ENCODE measurements at places on chromosomes 11 and 22. TPM values are rescaled to one million over a fixed set of nuclear protein-coding genes. Genes with fewer than 3 reads are reported as not detected.

GRCh38 chr11:15602785-15603567 is 488.3 kb downstream of the INSC start:
- DNase-seq = no peak
- no peak overlapping the region for H3K4me3 ChIP-seq
- H3K4me1 ChIP-seq = no peaks in the 10 kb centered on the region
- no peaks in the 10 kb centered on the region for H3K36me3 ChIP-seq
- H3K27ac ChIP-seq = no peak overlapping the region

VSIG10L2 gene
- 0.13 TPM for total RNA-seq

DNA sequence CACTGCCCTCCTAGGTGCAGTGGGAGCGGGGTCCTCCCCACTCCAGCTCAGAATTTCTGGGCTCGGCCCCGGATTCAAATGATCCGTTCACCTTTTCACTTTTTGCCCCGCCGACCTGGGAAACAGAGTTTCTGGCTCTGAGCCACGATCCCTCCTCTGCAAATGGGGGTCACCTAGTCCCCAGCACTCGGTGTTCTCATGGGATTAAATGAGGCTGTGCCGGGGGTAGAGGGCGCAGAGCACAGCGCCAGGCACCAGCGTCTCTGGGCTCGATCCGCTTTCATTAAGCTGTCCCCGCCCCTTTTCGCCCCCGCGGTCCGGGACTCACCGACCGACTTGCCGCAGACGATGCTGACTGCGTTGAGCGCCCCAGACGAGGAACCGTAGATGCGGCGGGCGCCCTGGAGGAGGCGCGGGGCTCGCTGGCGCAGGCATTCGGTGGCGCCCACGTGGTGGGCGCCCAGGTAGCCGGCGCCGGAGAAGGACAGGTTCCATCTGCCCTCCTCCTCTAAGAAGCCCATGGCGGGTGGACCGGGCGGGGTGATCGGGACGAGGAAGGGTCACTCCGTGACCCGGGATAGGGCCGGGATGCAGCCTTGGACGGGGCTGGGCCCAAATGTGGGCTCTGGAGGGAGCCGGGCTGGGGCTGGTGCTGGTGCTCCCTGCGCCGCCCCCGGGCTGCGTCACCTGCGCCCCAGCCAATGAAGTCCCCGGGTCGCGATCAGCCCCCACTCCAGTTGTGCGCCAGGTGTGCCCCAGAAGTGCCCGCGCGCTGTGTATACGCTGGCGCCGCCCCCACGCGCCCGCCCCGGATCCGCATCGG is at the start of gene PNPLA5:
Gene PNPLA5, minus strand, starts transcription at position 654 of the 823 bp plus-strand sequence. Its CDS starts 133 bp downstream, at position 521.
- peaks cover 10% of the 10 kb centered on the region for H3K4me1 ChIP-seq
- no peaks in the 10 kb centered on the region for H3K36me3 ChIP-seq
- DNase-seq = no peak
- H3K27me3 ChIP-seq = peaks cover 12% of the 10 kb centered on the region

- no peaks in the 10 kb centered on the region for H3K27me3 ChIP-seq
- H3K27ac ChIP-seq = no peak overlapping the region
- no peak overlapping the region for H3K4me3 ChIP-seq
- peaks cover 40% of the 10 kb centered on the region for H3K4me1 ChIP-seq
- H3K36me3 ChIP-seq = no peaks in the 10 kb centered on the region
Observed at GRCh38 chr11:6315811-6316425, 4.4 kb downstream of the CAVIN3 start.

MUC6 gene
- total RNA-seq = not detected

DNA sequence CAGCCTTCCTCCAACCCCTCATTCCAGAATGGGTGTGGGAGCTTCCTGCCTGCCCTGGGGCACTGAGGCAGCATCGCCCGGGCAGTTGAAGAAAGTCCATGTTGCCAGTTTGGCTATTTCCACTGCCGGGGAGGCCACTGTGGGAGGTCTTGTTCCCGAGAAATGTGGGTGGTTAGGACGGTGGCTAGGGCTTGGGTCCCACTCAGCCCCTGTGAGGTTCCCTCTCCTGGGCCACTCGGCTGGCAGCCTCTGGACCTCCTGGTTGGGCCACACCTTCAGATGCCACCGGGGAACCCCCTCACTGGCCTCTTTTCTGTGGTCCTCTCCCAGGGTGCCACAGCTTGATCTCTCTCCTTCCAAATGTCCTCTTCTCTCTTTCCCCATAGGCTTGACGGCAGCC is 5.1 kb upstream of the PPP6R3 start:
- no peak for DNase-seq
- H3K4me1 ChIP-seq = peaks cover 13% of the 10 kb centered on the region
- no peak overlapping the region for H3K4me3 ChIP-seq
- no peak overlapping the region for H3K27ac ChIP-seq
